ENCODE measurements at places on chromosomes 13 and 19. TPM values are rescaled to one million over a fixed set of nuclear protein-coding genes. Genes with fewer than 3 reads are reported as not detected.

GRCh38 chr19:40610396-40611064, 9.4 kb downstream of the LTBP4 start:
- no peak for DNase-seq
- H3K36me3 ChIP-seq = no peaks in the 10 kb centered on the region
- no peak overlapping the region for H3K4me3 ChIP-seq
- no peak overlapping the region for H3K27ac ChIP-seq

- peaks cover 7% of the 10 kb centered on the region for H3K27me3 ChIP-seq
- DNase-seq = no peak
- no peak overlapping the region for H3K27ac ChIP-seq
- peaks cover 4% of the 10 kb centered on the region for H3K4me1 ChIP-seq
- H3K4me3 ChIP-seq = no peak overlapping the region
Measured at GRCh38 chr13:76638882-76639281, 247.3 kb downstream of the KCTD12 start.

DNA sequence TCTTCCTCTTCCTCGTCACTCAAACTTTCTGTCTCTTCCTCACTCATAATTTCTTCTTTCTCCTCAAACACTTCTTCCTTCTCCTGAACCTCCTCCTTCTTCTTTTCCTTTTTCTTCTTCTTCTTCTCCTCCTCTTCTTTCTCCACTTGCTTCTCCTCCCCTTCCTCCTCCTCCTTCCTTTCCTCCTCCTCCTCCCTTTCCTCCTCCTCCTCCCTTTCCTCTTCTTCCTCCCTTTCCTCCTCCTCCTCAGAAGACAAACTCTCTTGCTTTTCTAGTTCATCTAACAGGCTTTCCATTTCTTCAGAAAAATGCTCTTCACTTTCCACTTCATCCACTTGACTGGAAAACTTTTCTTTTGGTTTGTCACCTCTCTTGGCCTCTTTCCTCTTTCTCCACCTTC, 19.8 kb downstream of the WDR87 start:
- no peaks in the 10 kb centered on the region for H3K27me3 ChIP-seq
- no peaks in the 10 kb centered on the region for H3K4me1 ChIP-seq
- no peak for DNase-seq
- H3K4me3 ChIP-seq = no peak overlapping the region
- no peak overlapping the region for H3K27ac ChIP-seq

GRCh38 chr19:35495107-35496064, 5.1 kb upstream of the KRTDAP start:
- H3K27me3 ChIP-seq = no peaks in the 10 kb centered on the region
- H3K4me1 ChIP-seq = peaks cover 6% of the 10 kb centered on the region
- H3K36me3 ChIP-seq = no peaks in the 10 kb centered on the region

- peak overlapping the region; percentile 96 for H3K4me3 ChIP-seq
- H3K36me3 ChIP-seq = peaks cover 5% of the 10 kb centered on the region
- no peaks in the 10 kb centered on the region for H3K27me3 ChIP-seq
- DNase-seq = no peak
- peak overlapping the region; percentile 15 for H3K27ac ChIP-seq
Measured at GRCh38 chr19:19662871-19663255, 613 bp downstream of the ATP13A1 start.

DNA sequence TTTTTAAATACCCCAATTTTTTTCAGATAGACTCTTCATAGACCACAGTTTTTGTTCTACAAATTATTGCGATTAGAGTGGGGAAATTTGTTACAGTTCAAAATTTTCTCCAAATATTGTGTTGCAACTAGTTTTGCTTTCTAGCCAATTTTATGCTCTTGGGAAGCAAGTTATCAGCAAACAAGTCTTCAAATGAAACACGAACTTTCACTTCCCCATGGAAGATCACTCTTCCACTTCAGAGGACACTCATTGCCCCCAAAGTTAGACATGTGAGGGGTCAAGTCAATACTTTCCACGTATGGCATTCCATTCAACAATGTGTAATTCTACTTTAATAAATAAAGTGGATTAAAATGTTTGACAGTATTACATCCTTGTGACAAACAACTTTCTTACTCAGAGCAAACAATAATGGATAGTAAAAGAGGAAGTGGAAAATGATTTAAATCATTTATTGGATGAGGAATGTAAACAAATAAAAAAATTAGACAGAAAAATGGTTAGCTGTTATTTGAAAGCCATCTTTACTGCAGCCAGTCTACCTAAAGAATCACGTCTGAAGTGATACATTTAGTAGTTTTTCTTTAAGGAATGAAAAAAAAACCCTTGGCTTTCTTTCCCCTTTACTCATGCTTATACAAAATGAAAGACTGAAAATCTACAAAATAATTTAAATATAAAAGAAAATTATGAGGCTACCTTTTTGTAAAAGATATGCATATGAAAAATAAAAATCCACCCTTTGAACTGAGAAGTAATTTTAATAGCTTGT, 41.2 kb upstream of the TNFSF11 start:
- peak; percentile 20 for DNase-seq
- H3K4me1 ChIP-seq = no peaks in the 10 kb centered on the region
- H3K27ac ChIP-seq = no peak overlapping the region
- H3K27me3 ChIP-seq = no peaks in the 10 kb centered on the region

GRCh38 chr13:113848020-113848419, 15.9 kb downstream of the GAS6 start:
- no peak for DNase-seq
- H3K36me3 ChIP-seq = no peaks in the 10 kb centered on the region
- no peak overlapping the region for H3K4me3 ChIP-seq
- H3K27ac ChIP-seq = no peak overlapping the region
- peaks cover 8% of the 10 kb centered on the region for H3K4me1 ChIP-seq

- H3K4me1 ChIP-seq = peaks cover 43% of the 10 kb centered on the region
- peak within 1 kb of the TSS; percentile 99 for H3K27ac ChIP-seq
- no peaks in the 10 kb centered on the region for H3K27me3 ChIP-seq
Measured at GRCh38 chr13:44575741-44576350, at the start of gene TSC22D1. Gene TSC22D1, minus strand, starts transcription at chr13:44576330. Its CDS starts 256 bp downstream, at chr13:44576074.

DNA sequence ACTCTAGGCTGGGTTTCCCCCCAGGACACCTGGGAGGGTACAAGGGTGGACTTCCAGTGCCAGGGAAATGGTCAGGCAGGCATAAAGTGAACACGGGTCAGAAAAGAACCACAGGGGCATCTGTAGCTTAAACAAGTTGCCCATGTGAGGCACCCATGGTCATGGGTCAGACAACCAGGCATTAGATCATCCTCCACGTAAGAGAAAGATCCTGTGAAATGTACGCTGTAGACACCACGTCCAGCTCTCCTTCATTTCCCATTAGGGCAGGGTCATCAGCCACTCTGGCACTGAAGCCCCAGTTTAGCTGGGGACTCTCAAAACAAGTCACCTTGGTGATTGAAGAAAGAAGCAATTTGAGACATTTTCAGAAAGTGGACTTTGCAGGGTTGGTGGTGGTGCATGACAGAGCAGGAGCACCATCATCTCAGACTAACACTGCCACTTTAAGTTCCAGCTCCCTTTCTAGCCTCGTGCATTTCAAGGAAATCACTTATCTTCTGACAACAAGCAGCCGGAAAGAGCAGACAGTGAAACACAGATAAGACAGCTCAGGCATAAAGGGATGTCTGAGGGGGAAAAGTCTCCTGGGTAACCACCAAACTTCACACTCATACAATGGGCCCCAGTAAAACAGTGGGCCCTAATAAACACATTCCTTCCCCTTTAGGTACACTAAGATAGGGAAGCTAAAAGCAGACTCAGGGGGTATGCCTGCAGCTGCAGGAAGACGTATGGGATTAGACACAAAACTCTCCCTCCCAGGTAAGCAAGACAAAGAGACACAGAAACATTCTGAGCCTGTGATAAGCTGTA, 16.1 kb upstream of the SIGLEC6 start:
- H3K27me3 ChIP-seq = no peaks in the 10 kb centered on the region
- no peaks in the 10 kb centered on the region for H3K36me3 ChIP-seq

Gene PEAK3
- 0.06 TPM for polyA plus RNA-seq

DNA sequence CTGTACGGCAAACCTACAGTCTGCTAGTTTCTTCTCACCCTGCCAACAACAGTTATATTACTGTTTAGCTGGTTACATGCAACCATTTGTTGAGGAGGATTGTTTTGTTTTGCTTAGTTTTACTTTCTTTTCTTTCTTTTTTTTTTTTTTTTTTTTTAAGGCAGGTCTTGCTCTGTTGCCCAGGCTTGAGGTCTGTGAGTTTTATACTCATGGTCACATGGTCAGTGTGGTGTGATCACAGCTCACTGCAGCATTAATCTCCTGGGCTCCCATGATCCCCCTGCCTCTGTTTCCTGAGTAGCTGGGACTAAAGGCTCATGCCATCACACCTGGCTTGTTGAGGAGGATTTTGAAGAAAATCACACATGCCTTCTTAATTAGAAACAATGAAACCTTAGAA, 505.6 kb downstream of the GPC5 start:
- no peaks in the 10 kb centered on the region for H3K36me3 ChIP-seq
- DNase-seq = no peak
- no peaks in the 10 kb centered on the region for H3K4me1 ChIP-seq
- no peak overlapping the region for H3K27ac ChIP-seq
- H3K27me3 ChIP-seq = no peaks in the 10 kb centered on the region

GRCh38 chr13:20624213-20624612, 57.3 kb downstream of the IFT88 start:
- no peaks in the 10 kb centered on the region for H3K4me1 ChIP-seq
- H3K27me3 ChIP-seq = no peaks in the 10 kb centered on the region
- no peak overlapping the region for H3K4me3 ChIP-seq
- H3K36me3 ChIP-seq = no peaks in the 10 kb centered on the region
- H3K27ac ChIP-seq = no peak overlapping the region
- DNase-seq = no peak

Gene SBNO2
- 6.8 TPM for polyA plus RNA-seq

Gene VSTM2B
- polyA plus RNA-seq = not detected

Gene SLC25A41
- polyA plus RNA-seq = 0.96 TPM

Gene ONECUT3
- not detected for polyA plus RNA-seq

Gene OR10H1
- polyA plus RNA-seq = not detected

DNA sequence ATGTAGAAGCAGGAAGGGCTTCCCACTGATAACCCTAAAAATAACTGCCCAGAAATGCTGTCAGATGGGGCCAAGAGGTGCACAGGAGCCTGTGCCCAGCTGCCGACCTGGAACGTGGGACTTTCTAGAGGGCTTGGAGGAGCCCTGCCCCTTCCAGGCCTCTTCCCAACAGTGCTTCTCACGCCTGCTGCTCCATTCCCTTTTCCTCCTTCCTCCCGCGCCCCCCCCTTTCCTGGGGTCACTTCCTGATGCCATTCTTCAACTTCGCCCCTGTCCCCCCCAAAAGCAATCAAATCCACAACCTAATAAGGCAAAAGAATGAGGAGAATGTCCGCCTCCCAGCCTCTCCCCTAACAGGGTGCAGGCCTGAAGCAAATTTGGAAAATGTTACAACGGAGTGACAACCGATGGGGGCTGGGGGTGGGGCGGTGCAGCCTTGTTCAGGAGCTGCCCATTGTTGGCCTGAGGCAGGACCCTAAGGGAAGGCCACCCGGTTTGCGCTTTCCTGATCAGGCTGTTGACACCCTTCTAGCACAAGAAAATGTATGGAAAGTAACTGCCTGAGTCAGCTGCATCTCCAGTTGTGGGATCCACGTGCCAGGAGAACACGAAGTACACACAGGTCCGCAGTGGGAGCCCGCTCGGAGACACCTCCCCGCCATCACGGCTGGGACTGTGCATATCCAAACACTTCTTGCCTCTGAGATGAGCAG, 18.7 kb downstream of the ACTN4 start:
- peak; percentile 82 for DNase-seq
- H3K27me3 ChIP-seq = no peaks in the 10 kb centered on the region
- peaks cover 4% of the 10 kb centered on the region for H3K36me3 ChIP-seq
- no peak overlapping the region for H3K4me3 ChIP-seq

DNA sequence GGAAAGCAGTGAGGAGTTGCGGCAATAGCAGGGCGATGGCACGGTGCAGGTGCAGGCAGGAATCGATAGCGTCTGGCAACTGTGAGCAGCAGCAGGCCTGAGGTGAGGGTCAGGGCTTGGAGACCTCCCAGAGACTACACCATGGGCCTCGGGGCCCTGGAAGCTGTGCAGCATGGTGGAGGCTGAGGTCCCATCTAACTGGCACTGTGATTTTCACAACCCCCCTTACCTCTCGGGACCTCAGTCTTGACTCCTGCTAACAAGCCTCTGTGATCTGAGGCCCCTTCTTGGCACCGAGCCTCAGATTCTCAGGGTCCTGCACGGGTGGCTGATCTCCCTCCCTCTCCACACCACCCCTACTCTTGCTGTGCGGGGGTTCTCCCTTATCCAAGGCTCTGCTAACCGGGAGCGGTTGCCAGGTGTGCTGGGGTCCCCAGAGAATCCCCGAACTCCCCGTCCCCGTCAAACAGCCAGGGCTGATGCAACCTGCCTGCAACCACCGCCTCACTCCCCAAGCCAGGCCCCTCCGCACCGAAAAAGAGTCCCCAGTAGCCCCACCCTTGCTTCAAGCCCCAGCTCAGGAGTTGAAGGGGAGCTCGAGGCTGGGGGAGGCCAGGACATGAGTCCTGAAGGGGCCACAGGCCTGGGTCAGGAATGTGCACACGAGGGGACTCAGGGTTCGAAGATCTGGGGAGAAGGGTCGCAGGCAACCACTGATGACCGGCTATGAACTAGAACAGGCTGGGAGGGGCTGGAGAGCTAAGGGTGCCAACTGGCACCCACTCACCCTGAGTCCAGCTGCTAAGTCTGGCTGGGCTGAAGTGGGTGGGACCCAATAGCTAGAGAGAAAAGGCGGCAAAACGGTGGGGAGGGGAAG, 4.8 kb upstream of the ATF5 start:
- H3K27me3 ChIP-seq = no peaks in the 10 kb centered on the region
- peaks cover 6% of the 10 kb centered on the region for H3K36me3 ChIP-seq
- no peak overlapping the region for H3K4me3 ChIP-seq
- no peak for DNase-seq

Gene ADGRE3
- polyA plus RNA-seq = not detected

GRCh38 chr19:57701625-57702024, 7.4 kb downstream of the ZNF154 start:
- H3K27me3 ChIP-seq = no peaks in the 10 kb centered on the region
- peaks cover 61% of the 10 kb centered on the region for H3K36me3 ChIP-seq
- H3K4me3 ChIP-seq = no peak overlapping the region
- H3K27ac ChIP-seq = no peak overlapping the region
- DNase-seq = no peak
- peaks cover 9% of the 10 kb centered on the region for H3K4me1 ChIP-seq

Gene ZNF607
- polyA plus RNA-seq = 15.2 TPM

Gene CKM
- polyA plus RNA-seq = 441 TPM

- H3K4me1 ChIP-seq = no peaks in the 10 kb centered on the region
- H3K36me3 ChIP-seq = peaks cover 17% of the 10 kb centered on the region
- peak overlapping the region; percentile 72 for H3K27ac ChIP-seq
- no peak overlapping the region for H3K4me3 ChIP-seq
Measured at GRCh38 chr19:46393456-46394401, 19.6 kb downstream of the CCDC8 start.

DNA sequence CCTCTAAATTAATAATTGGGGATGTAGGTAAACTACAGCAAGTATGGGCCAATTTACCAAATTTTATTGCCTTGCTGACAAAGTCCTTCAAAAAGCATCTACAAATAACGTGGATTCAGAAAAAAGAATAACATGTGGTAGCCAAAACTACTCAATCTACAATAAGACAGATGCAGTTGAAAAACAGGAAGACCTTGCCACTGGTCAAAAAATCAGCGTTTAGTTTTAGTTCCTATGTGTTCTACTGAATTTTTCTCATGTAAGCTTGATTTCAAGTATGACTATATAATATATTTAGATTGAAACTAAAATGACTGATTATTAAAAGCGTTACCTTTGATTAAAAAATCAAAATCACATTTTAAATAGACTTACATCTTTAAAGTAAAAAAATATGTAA, 1317.6 kb downstream of the PCDH9 start:
- H3K27me3 ChIP-seq = no peaks in the 10 kb centered on the region
- H3K27ac ChIP-seq = no peak overlapping the region
- H3K4me1 ChIP-seq = no peaks in the 10 kb centered on the region
